ENCODE measurements at places on chromosomes 4 and X. TPM values are rescaled to one million over a fixed set of nuclear protein-coding genes. Genes with fewer than 3 reads are reported as not detected.

GRCh38 chr4:128333309-128334018 is 45.9 kb upstream of the PGRMC2 start:
- DNase-seq, result no peak

GRCh38 chr4:165248102-165248501 is 40.7 kb downstream of the KLHL2 start:
- DNase-seq, result no peak

- no peak for DNase-seq
Observed at GRCh38 chr4:25966171-25966570, 52.2 kb downstream of the SMIM20 start.

DNA sequence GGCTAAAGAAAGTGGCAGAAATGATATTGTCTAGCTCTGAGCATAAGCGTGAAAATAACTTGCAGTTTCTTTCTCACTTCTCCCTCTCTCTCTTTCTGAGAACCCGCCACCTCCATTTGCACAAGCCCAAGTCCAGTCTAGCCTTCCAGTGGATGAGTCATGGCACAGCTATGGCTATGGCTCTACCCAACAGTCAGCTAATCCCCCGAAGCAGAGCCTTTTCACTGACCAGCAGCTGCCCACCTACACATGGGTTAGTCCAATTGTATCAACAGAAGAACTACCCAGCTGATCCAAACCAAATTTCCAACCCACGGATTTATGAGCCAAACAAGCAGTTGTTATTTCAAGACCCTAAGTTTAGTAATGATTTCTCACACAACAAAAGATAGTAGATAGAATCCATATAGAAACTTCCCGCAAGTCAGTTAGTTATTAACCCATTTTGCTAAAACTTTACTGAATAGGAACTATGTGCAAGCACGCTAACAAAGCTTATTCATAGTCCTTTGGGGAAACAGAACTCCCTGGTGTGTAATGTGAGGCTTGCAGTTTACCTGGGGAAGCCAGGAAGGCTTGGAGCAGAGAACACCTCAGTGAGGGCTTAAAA is 282.3 kb downstream of the INPP4B start:
- no peak for DNase-seq

- DNase-seq, result no peak
Observed at GRCh38 chrX:31820430-31821210, 748.8 kb upstream of the FTHL17 start.

DNA sequence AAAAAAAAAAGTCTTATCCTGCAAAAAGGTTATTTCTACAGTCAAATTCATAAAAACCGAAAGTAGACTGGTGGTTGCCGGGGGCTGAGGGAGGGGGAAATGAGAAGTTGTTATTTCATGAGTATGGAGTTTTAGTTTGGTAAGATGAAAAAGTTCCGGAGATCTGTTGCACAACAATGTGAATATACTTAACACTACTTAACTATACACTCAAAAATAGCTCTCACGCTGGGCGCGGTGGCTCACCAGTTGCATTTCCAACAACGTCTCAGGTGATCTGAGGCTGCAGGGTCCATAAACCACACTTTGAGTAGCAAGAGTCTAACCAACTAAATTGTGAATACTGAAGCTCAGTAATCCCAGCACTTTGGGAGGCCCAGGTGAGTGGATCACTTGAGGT is 52.4 kb downstream of the ANOS1 start:
- peak; percentile 51 for DNase-seq

DNA sequence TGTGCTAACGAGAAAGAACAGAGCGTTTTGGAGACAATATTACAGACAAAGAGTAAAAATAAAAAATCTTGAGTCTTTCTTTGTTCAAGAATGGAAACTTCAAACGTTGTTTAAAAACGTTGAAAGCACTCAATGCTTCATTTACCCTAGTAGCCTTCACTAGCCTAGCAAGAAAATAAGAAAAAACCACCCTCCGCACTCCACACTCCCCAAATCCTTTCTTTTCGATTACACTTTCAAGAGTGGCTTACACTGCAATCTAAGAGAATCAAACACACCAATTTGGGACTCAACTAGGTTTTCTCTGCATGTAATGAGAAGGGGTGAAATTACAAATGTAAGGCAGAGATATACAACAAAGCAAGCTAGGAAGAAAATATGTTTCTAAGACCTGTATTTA is 4.7 kb downstream of the TMSB4X start:
- no peak for DNase-seq

- DNase-seq, result no peak
Observed at GRCh38 chr4:41932988-41933387, 2.2 kb upstream of the TMEM33 start.

DNA sequence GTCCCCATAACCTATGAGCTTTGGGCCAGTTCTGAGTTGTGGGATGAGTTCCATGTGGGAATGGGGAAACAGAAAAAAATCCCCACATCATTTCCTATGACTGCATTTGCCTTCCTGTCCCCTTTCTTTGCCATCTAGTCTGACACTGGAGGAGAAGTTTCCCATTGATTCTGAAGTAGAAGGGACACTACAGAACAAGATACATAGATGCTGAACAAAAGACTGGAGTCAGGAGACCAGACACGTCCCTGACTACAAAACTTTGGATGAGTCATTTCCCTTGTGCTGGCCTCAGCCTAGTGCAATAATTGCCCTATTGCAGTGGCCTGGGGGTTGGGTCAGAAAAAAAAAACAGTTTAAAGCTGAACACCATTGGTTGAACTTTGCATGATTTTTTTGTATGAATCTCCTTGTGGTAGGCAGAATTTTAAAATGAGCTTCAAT is 22.1 kb downstream of the BEX3 start:
- no peak for DNase-seq

- DNase-seq, result no peak
Observed at GRCh38 chr4:108706289-108706688, 55.9 kb downstream of the OSTC start.

DNA sequence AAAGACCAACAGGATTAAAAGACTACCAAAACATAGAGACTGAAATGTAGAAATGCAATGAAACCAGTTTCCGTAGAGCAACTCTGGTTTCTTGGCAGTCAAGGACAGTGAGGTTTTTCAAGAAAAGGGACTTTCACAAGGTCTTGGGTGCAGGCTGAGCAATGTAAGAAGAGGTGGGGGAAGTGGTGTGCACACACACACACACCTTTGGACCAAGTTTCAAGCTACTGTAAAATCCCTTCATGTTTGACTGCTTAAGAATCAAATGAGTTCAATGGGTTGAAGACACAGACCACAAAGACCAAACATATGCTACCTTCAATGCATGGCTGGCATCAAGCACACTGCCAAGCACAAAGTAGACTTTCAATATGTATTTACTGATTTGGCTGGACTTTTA is 17.8 kb upstream of the MCF2 start:
- no peak for DNase-seq

The FGA gene
- 35.4 TPM for total RNA-seq

The ADH1C gene
- total RNA-seq, result 8.2 TPM

The GPR50 gene
- total RNA-seq, result not detected

The SGCB gene
- total RNA-seq, result 23.3 TPM

The ITGB1BP2 gene
- total RNA-seq, result 1.4 TPM

The CNGA1 gene
- total RNA-seq, result 0.53 TPM
